ENCODE measurements at places on chromosomes 6 and 20. TPM values are rescaled to one million over a fixed set of nuclear protein-coding genes. Genes with fewer than 3 reads are reported as not detected.

TNFAIP3 gene
- total RNA-seq, result 88.6 TPM

SMIM8 gene
- total RNA-seq, result 12.2 TPM

ATXN1 gene
- total RNA-seq, result 63.6 TPM

TFAP2D gene
- total RNA-seq, result not detected

DNA sequence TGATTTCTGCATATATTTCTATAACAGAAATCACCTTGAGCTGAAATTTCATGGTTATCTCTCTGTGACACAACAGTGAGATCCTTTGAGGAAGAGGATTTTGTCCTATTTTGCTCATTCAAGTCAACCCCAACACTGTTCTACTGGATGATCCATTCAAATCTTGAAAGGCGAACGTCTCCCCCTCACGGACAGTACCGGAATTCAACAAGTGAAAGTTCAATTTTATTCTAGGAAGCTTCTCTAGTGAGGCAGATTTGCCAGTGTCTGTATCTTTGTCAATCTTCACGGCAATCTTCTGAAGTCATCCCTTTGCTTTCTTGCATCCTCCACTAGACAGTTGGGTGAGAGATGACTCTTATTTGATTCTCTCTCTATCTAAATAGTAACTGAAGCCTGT lies 91.7 kb upstream of the PDE7B start:
- DNase-seq, result no peak
- peaks cover 2% of the 10 kb centered on the region for H3K4me1 ChIP-seq
- H3K27ac ChIP-seq, result no peak overlapping the region

DNA sequence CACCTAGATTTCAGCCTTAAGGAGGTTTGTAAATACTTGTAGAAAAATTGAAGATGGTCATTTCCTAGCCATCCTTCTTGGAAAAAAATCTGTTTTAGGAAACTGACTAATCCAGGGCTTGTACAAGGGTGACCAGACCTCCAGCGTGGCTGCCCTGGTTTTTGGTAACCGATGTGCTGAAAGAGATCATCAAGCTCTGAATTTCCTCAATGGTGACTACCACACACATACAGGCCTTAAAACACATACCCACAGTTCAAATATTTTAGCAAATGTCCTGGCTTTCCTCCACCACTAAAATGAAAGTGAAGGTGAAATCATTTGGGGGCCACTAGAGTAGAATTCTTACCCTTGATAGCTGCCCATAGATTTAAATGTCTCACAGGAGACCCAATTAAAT lies 215.3 kb upstream of the SUPT3H start:
- no peaks in the 10 kb centered on the region for H3K4me1 ChIP-seq
- H3K4me3 ChIP-seq, result no peak overlapping the region
- H3K36me3 ChIP-seq, result peaks cover 2% of the 10 kb centered on the region
- H3K27ac ChIP-seq, result no peak overlapping the region

GRCh38 chr20:32631933-32632460 lies 41.7 kb downstream of the C20orf203 start:
- H3K4me3 ChIP-seq, result no peak overlapping the region
- no peak overlapping the region for H3K27ac ChIP-seq
- no peaks in the 10 kb centered on the region for H3K36me3 ChIP-seq
- no peak for DNase-seq
- peaks cover 8% of the 10 kb centered on the region for H3K4me1 ChIP-seq
- H3K27me3 ChIP-seq, result peaks cover 2% of the 10 kb centered on the region

GRCh38 chr20:4740774-4741431 lies 19.2 kb downstream of the PRND start:
- peaks cover 3% of the 10 kb centered on the region for H3K4me1 ChIP-seq
- no peak overlapping the region for H3K4me3 ChIP-seq
- peak; percentile 65 for DNase-seq
- H3K27me3 ChIP-seq, result peaks cover 19% of the 10 kb centered on the region
- no peaks in the 10 kb centered on the region for H3K36me3 ChIP-seq

DNA sequence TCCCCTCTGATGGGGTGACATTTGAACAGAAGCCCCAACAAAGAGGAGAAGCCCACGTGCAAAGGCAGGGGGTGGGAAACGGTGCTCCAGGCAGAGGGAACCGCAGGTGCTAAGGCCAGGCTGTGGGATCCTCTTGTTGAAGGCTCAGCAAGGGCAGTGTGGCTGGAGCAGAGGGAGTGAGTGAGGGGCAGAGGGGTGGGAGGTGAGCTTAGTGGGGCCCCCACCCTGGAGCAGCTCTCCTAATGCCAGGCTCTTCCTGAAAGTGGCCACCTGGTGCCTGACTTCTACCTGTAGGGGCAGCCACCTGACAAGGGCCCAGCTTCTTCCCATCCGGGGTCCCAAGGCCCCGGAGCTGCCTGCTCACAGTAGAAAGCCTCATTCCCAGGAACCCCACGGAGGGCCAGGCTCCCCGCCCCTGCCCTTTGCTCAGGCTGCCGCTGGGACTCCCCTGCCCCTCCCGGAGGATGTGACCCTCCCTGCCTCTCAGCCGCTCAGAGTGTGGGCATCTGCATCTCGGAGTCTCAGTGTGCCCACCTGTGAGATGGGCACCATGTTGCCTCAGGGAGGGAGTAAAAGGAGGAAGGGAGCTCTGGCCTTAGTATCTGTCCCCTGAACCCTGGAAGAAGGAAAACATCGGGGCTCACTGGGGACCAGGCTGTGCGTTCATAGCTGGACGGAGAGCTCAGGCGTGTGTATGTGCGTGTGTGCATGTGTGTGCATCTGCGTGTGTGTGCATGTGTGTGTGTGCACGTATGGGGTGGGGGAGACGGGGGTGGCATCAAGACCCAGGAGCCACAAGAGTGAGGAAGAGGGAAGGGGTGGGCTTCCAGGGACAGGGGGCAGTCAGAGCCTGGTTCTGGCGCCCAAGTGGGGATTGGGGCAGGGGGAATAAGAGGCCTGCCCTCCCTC lies 119.4 kb downstream of the CEBPB start:
- DNase-seq, result no peak
- peaks cover 5% of the 10 kb centered on the region for H3K4me1 ChIP-seq
- H3K27me3 ChIP-seq, result peaks cover 26% of the 10 kb centered on the region
- H3K4me3 ChIP-seq, result no peak overlapping the region

GRCh38 chr6:47787620-47788497 lies 6.0 kb downstream of the OPN5 start:
- DNase-seq, result peak; percentile 71
- H3K36me3 ChIP-seq, result no peaks in the 10 kb centered on the region
- no peak overlapping the region for H3K27ac ChIP-seq
- peaks cover 4% of the 10 kb centered on the region for H3K4me1 ChIP-seq
- peaks cover 46% of the 10 kb centered on the region for H3K27me3 ChIP-seq

All from activated naive CD8-positive, alpha-beta T cell treated with anti-CD3 and anti-CD28 coated beads, Interleukin-2, amount 10 ng/mL, durations not matched to agents 7 days and 5 days (primary cell).